ENCODE measurements at places on chromosomes 13 and 19. TPM values are rescaled to one million over a fixed set of nuclear protein-coding genes. Genes with fewer than 3 reads are reported as not detected.

Gene ARHGAP33
- 14.6 TPM for polyA plus RNA-seq

Gene CRX
- polyA plus RNA-seq, result not detected

Gene PCSK4
- polyA plus RNA-seq, result 0.55 TPM

Gene FOXO1
- polyA plus RNA-seq, result 14.4 TPM

Gene ZIM2
- 1.7 TPM for polyA plus RNA-seq

Gene CACNG8
- polyA plus RNA-seq, result 0.39 TPM

DNA sequence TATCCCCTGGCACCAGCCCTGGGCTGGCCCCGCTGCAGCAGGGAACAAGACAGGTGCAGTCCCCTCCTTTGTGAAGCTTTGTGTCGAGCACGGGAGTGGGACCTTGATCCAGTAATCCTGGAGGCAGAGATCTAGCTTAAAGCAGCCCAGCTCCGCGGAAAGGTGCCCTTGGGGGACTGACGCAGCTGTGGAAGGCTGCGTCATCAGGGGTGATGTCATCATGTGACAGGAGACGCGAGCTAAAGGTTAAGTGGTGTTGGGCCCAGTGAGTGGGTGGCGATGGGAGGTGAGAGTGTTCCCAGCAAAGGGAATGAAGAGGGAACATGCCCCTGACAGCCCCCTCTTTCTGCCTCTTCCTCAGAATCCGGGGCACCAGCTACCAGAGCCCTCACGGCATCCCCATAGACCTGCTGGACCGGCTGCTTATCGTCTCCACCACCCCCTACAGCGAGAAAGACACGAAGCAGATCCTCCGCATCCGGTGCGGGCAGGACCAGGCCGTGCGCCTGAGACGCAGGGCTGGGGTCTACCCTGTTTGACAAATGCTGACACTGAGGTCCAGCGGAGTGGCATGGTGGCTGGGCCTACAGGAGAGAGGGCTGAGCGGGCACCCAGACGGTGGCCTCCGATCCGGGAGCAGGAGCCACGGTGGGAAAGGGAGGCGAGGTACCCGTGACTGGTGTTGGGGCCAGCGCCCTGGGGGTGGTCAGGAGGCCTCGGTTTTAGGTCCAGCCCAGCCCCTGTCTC lies 2.6 kb downstream of the LHB start:
- DNase-seq, result no peak

GRCh38 chr19:56637976-56638555 lies 4.9 kb upstream of the SMIM17 start:
- DNase-seq, result peak; percentile 84

GRCh38 chr13:51585696-51586095 lies 1.4 kb downstream of the WDFY2 start:
- DNase-seq, result no peak

DNA sequence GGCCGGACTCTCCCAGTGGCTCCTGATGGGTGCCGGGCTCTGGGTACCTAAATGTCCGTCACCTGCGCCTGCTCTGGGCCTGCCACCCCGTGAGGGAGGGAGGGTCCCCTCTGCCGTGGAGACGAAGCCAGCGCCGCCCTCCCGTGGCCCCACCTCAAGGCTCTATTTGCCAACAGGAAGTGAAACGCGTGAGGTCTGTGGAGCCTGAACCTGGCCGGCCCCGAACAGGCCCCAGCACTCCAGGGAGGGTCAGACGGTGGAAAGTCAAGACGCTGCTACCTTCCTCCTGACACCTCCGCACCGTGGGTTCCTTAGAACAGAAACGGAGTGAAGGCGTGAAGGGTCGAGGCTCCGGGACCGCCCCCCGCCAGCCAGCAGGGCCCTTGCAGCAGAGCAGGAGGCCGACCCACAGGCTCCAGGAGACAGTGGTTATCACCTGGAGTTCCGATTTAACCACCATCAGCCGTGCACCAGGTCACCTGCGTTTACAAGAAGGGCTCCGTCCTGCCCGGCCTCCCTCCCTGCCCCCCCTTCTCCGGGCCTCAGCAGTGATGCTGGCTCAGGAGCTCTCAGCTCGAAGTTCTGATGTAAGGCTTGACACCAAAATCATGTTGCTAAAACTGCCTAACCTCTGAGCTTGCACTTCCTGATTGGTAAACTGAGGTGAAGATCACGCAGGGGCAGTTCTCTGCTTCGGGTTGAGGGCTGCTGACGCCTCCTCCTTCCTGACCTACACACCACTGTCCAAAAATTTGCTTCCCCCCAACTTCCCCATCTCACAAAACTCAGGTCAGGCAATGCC lies 50.9 kb upstream of the C13orf46 start:
- no peak for DNase-seq

DNA sequence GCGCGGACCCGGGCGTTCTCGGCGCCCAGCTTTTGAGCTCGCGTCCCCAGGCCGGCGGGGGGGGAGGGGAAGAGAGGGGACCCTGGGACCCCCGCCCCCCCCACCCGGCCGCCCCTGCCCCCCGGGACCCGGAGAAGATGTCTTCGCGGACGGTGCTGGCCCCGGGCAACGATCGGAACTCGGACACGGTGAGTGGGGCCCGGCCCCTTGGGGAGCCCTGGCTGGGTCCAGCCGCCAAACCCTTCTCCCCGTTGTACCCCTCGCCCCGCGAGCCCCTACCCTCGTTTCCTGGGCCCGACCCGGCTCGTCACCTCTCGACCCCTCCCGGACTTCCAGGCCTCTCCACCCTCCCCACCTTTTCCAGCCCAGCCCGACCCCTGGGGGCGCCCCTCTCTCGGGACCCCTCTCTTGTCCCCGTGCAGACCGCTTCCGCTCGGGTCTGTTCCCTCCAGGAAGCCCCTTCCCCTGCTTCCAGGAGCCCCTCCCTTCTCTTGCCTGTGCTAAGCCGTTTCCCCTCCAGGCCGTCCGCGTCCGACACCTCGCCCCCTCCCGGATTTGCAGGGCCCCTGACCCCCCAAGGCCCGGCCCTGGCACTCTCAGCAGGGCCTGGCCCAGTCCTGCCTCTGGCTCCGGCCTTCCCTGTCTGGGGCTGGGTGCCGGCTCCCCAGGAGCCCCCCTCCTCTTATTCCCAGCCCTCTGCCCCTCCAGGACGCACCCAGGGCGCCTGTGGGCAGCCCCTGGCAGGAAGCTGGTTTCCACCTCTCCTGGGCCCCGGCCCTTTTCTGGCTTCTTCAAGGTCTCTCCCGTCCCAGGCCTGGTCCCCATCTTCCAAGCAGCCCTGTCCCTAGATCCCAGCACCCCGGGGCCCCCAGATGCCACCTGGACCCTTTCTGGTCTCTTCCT lies 632 bp downstream of the MARK4 start:
- no peak for DNase-seq

DNA sequence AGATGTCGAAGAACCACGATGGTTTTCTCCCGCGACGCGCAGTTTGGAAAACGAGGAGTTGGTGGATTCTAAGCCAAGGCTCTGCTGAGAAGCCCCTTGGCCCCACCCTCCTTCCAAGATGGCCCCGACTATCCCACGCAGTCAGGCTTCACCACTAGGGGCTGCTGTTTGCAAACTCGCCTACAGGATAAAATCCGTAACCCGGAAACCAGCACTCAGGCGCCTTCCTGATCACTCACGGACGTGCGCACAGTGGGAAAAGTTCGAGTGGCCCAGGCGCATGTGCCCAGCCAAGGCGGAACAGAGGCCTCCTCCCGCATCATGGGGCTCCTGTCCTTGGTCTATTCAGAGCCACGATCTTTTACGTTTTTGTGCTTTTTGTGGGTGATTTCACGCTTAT lies 19.2 kb upstream of the UQCR11 start:
- DNase-seq, result peak; percentile 31

GRCh38 chr19:38711726-38712153 lies 32.5 kb downstream of the CAPN12 start:
- DNase-seq, result no peak

- DNase-seq, result no peak
These were observed 564 bp downstream of the SIGLECL1 start for GRCh38 chr19:51251468-51251820.

- DNase-seq, result no peak
These were observed 184.8 kb downstream of the TEX29 start for GRCh38 chr13:111505175-111505777.

GRCh38 chr13:95716231-95716630 lies 39.3 kb downstream of the DNAJC3 start:
- no peak for DNase-seq

GRCh38 chr13:97328222-97328790 lies 105.7 kb upstream of the RAP2A start:
- DNase-seq, result no peak

DNA sequence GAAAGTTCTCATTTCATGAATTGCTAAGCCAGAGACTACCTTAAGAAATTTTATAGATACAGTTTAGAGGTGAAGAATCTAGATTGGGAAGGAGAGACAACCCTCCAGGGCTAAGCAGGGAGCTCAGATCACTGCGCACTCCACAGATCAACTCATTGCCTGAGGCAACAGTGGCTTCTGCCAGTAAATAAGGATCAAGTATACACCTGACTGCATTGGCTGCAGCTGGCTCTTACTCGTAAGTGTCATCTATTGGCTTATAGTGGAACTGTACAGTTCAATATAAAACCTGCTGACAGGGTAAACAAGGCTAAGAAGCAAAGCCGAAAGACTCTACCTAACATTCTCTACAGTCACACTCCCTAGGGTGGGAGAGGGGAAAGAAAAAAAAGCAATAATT lies 18.0 kb upstream of the C1QTNF9B start:
- no peak for DNase-seq

DNA sequence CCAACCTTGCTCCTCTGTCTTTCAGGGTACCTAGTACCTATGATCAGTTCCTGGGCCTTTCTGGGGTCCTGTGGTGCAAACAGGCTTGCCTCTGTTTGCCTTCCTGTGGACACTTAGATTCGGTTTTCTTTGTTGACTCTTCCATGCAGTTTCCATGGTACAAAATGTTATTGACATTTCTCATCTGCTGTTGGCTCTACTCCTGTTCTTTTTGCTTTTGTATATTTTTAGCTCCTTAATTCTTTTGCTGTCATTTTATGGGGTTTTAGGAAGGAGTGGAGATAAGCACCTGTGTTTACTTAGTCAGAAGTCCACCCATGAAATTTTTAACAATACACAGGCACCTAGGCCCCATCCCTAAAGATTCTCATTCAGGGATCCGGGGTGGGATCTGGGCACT lies 20.5 kb upstream of the CNMD start:
- DNase-seq, result no peak

GRCh38 chr19:10648360-10648759 lies 5.8 kb upstream of the ILF3 start:
- DNase-seq, result no peak

- no peak for DNase-seq
These were observed 441 bp upstream of the ZNF559 start for GRCh38 chr19:9323557-9323918.

GRCh38 chr19:18663940-18664530 lies 19.4 kb upstream of the CRTC1 start:
- DNase-seq, result no peak

DNA sequence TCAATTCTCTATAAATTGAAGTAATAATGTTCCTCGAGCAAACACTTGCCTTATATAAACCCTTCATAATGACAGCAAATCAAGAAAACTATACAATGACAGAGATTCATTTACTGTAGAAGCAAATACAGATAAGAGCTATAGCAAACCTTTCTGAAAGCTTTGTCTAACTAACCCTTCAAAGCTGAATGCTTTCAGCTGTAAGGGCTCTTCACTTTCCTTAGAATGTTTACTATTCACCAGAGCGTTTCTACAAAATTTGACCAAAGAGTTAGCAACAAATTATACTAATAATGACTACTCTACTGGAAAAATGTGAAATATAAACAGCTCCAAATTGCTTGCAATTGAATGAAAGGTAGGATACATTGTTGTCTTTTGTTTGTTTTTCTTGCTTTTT lies 218.1 kb downstream of the SLITRK5 start:
- DNase-seq, result no peak

DNA sequence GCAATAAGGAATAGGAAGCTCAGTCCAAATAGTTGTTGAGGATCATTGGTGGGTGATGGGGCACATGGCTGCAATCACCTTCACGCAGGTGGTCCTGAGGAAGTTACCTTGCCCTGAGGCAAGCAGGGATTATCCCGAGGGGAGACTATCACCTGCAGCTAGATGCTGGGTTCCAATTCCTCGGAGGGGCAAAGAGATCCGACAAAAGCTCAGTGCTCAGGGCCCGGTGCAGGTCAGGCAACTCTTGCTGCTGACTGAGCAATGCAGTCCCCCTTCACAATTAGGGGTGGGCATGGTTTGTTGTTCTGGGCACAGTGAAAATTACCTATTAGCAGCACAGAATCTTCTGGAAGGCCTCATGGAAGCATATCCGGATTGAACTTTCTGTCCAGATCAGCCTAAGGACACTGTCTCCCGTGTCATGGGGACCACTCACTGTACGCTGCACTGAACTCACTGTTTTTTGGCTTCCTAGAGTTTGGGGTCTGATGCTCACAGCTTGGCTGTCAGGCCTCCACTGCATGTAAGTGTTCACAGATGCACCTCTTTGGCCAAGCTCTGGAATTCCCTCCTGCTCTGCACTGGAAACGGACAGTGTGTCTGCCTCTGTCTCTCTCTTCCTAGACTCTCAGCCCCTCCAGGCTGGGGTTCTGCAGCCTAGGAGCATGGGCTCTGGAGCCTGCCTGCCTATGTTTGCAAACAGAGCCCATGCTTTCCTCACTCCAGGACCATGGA lies 372.7 kb downstream of the ZNF536 start:
- no peak for DNase-seq

DNA sequence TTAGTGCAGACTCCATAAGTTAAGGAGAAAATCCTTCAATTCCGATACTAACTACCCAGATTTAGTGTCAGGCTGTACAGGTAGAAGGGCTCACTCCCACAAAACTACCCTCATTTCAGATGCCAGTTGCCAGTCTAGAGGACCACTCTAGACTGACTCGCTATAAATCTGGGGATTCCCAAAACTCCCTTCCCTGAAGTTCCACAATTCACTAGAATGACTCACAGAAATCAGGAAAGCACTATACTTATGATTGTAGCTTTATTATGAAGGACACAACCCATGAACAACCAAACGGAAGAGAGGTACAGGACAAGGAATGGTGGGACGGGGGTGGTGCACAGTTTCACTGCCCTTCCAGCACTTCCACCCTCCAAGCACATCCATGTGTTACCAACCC lies 321.2 kb downstream of the DIAPH3 start:
- no peak for DNase-seq

- no peak for DNase-seq
These were observed 82.0 kb downstream of the KLF5 start for GRCh38 chr13:73140801-73141200.

GRCh38 chr13:48715977-48716376 lies 62.2 kb downstream of the CYSLTR2 start:
- DNase-seq, result no peak

DNA sequence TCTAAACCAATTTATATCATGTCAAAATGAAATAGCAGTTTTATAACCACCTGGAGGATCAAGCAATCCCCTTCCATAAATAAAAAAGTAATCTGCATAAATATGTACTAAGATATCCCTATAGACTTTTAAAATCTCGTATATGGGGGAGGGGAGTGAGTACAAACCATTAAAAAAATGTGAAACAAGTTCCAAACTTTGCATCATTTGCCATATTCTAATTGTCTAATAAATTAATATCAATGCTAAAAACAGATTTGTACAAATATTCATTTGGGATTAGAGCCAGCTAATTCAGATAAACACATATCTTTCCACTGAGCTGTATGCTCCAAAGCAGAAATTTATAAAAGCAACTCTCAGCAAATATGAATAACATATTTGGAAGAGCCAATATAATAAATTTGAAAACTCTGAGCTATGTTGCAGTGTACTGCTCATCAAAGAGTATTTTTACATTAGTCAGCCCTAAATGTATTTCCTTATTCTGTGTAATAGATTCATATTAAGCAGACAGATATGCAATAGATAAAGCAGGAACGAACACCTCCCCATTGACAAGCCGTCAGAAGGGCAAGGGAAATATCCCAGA lies 970.2 kb downstream of the EFNB2 start:
- DNase-seq, result peak; percentile 4
